ENCODE measurements at places on chromosomes 7 and 10.

DNA sequence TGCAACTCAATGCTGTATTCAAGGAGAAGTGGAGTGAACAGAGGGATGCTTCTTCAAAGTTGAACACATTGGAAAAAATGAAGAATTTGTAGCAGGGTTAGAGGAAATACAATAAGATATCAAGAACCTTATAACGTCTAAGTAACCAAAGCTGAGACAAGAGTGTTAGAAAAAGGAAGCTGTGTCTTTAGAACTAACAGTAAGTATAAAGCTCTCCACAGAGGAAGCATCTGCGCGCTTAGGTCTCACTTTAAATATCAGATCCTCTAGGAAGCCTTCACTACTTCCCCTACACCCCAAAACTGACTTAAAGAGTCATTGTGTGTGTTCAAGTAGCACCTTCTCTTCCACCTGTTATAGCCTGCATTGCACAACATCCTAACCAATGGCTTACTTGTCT lies 43.0 kb downstream of the CH25H start:
- no peak for DNase-seq

- DNase-seq: no peak
Measured at GRCh38 chr10:132273966-132274365, 33.8 kb downstream of the STK32C start.

GRCh38 chr7:100486753-100487446 lies 3.2 kb downstream of the NYAP1 start:
- DNase-seq: no peak

- DNase-seq: no peak
Measured at GRCh38 chr7:106108991-106109390, 3.1 kb downstream of the SYPL1 start.

DNA sequence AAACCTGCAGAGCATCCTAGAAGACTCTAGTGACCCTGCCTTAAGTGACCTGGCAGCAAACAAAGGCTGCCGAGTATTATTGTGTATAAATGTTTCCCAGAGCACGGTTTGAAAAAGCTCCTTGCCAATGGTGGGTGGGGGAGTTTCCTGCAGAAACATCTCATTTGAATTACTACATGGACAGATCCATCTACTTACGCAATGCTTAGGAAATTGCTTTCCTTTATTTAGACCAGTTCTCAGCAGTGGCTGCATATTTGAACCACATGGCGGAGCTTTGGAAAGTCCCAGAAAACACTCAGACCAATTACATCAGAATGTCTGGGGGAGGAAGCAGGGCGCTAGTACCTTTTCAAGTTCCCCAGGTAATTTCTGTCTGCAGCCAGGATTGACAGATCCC lies 560.9 kb downstream of the SDK1 start:
- DNase-seq: no peak

DNA sequence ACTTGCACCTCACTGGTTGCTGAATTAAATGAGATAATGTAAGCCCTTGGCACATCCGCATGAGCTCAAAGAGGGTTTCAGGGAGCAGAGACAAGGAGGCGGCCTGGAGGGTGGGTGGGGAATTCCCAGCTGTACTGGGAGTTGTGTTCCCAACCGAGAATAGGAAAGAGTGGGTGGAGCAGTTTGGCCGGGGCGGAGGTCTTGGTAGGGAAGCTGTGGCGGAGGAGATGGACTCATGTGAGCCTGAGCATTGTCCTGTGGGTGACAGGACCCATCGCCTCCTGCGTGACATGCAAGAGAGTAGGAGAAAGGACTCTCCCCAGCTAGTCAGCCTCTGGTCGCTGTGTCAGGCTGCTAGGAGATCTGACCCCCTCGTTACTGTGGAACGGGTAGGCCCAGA lies 41.0 kb upstream of the SAMD8 start:
- DNase-seq: no peak

DNA sequence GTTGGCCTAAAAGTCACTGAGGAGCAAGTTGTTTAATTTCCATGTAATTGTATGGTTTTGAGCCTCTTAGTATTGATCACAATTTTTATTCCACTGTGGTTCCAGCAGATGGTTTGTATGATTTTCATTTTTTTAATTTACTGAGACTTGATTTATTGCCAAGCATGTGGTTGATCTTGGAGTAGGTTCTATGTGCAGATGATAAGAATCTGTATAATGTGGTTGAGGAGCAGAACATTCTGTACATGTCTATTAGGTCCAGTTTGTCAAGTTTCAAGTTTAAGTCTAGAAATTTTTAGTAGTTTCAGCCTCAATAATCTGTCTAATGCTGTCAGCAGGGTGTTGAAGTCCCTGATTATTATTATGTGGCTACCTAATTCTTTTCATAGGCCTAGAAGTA lies 22.7 kb upstream of the ZWINT start:
- no peak for DNase-seq

DNA sequence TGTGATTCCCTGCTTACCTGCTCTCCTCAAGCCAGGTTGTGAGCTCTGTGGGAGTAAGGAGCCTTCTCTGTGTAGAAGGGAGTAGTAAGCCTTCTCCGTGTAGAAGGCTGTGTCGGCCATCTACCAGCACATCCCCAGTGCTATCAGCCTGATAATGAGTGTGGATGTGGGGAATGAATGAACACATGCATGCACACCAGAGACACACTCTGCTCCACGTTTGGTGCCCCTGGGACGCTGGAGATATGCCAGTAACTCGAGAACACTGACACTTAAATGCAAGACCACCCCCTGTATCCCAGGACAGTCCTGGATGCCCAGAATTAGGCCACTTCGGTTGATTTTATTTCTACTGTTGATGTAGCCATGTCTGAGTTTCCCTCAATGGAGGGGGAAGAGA lies 21.1 kb upstream of the GPR26 start:
- DNase-seq: no peak

DNA sequence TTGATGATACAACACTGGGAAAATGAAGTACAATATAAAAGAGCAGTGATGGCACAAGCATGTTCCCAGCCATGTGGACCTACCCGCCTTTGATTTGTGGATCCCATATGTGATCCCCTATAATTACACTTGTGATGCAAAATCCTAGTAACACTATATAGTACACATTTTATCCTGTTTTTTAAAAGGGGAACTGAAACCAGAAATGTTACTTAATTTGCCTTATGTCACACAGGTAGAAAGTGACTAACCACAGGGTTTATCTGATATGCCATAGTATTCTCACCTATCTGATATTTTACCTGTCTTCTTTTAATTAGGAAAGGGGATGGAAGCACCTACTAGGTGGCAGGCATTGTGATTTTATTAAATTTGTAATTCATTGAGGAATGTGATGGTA lies 35.0 kb downstream of the ARMC3 start:
- DNase-seq: no peak

GRCh38 chr10:121221072-121221471 lies 369.9 kb downstream of the WDR11 start:
- DNase-seq: no peak

DNA sequence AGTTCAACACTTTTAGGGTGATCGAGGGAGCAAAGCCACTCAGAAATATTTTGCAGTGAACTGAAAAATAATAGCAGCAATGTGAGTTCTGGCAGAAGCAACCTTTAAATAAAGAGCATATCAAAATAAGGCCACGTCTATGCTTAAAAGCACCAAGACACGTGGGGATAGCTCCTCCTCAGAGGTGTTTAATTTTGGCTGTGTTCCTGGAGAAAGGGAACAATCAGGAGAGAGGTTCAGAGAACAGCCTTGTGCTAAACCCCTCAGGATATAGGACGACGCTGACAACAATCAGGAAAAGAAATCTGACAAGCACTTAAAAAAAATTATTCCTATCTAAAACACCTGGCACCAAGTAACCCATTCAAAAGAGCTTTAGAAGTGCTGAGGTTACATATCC lies 471.9 kb upstream of the CELF2 start:
- DNase-seq: no peak

DNA sequence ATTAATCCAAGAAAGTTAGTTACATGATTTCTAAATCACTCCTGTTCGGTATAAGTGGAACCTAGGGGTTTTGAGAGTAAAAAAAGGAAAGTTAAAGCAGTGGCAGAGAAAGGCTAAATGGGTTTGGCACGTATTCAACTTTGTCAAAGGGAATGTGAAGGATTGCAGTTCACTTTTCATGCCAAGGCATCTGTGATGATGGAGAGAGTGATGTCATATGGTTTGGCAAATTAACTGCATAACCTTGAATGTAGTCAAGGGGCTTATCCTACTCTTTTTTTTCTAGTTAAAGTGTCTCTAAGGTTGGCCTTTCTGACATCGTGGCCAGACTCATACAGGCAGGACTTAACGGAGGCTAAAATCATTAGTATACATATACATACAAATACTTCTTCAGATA lies 277.8 kb downstream of the EXOC4 start:
- no peak for DNase-seq

GRCh38 chr10:84352251-84352842 lies 24.0 kb downstream of the CCSER2 start:
- DNase-seq: peak; percentile 68

- no peak for DNase-seq
Measured at GRCh38 chr10:72729528-72729927, 37.6 kb downstream of the MCU start.

DNA sequence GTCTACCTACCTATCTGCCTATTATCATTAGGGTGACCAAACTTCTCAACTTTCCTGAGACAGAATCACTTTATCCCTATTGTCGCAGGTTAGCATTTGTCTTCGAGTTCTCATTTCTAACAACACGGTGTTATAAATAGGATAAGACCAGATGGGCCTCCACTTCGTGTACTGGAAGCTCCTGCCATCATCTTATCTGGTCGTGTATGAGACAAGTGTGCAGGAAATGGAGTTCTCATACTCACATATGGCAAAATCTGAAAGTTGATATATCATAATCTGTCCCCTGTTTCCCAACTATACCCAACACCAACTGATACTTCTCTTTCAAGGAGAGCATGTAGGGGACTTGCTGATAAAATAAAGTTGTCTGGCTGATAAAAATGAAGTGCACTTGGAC lies 287.4 kb upstream of the FOXK1 start:
- DNase-seq: no peak

- DNase-seq: no peak
Measured at GRCh38 chr10:132844069-132844809, 58.3 kb upstream of the NKX6-2 start.

GRCh38 chr7:68309271-68309670 lies 1289.0 kb upstream of the AUTS2 start:
- no peak for DNase-seq

- DNase-seq: no peak
Measured at GRCh38 chr10:71392791-71393781, 3.6 kb upstream of the CDH23 start.

- DNase-seq: no peak
Measured at GRCh38 chr7:23018750-23019149, 4.8 kb upstream of the HYCC1 start.

DNA sequence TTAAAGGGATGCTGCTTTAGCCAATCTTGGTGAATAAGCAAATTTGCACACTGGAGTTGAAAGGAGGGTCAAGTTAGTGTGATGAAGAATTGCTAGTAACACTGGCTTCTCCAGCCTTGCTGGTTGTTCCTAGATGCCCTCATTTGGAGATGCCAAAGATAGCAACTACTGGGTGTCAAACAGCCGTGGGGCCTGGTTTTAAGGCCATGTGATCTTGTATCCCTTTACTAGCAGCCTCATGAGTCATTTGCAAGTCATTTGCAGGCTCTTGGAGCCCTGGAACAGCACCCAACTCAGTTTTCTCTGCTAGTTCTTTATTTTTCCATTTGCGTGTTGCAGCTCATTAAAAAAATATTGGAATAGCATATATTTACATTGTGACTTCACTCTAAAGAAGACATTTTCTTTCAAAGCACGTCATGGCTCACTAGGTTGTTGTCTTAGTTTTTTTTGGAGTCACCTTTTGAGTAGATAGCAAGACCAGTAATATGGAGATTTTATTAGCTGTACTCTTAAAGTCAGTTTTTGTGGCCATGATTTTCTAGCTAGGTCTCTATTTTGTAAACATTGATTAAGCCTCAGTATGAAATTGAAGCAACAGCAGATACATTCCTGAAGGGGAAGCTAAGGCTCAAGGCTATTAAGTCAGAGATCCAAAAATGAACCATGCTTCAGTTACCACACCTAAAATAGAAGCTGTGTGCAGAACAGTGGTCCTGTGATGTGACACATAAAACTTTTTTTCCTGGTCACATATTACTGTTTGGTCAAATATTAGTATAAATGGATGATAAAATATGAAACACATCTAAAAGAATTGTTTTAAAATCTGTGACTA lies 1.3 kb downstream of the LSMEM1 start:
- DNase-seq: no peak

GRCh38 chr7:75924889-75925288 lies 9.9 kb downstream of the POR start:
- DNase-seq: no peak

DNA sequence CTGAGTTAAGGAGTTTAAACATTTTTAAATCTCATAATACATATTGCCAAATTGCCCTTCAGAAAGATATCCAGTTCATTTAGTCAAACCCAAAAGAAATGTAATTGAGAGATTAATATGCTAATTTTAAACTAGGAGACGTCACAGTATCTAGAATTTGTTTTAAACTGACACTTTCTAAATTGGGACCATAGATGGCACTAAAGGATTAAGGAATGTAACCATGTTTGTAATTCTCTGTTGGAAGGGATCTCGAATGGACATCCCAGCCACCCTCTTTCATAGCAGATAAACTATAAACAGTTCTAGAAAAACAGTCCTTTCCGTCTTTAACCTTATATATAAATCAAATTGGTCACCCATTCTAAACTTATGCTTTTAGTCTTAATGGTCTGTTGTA lies 30.0 kb upstream of the SAMD9L start:
- no peak for DNase-seq

GRCh38 chr10:18689498-18689897 lies 30.3 kb downstream of the ARL5B start:
- no peak for DNase-seq

- no peak for DNase-seq
Measured at GRCh38 chr7:124810605-124811004, 45.0 kb upstream of the GPR37 start.

DNA sequence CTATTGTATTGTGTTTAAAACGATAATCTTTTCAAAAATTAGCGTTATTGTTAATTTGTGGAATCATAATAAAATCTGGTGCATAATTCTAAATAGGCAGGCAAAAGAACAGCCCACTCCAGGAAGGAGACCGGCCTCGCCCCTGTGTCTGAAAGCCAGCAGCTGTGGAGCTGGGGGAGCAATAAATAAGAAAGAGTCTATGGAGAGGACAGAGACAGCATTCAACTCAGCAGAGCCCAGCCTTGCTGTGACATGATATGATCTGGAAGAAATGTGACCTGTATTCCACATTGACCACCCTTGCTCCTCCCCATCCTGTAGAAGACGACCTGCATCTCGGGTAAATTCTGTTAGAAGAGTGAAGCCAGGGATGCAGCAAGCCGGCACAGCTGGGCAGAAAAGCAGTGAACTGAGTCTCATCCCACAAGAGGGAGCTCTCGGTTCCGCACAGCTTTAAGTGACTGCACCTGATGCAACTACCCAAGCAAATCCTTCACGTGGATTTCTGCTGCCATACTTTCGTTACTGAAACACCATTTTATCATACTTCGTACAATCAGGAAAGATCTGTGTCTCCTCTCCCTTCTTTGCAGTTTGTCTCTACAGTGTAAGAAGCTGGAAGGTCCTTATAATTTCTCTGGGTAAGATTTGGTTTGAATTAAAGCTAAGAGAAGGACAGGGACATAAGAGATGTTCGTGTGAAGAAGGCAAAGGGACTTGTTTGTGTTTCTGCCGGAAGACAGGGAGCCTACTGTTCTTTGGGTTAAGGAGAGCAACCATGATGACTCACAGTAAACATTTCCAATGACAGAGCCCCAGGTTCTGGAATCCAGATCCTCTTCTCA lies 427.1 kb downstream of the GPAM start:
- DNase-seq: no peak

GRCh38 chr7:69708857-69709256 lies 110.6 kb downstream of the AUTS2 start:
- no peak for DNase-seq

GRCh38 chr7:117572856-117573620 lies 93.2 kb downstream of the CFTR start:
- DNase-seq: no peak

Data from activated T-cell treated with anti-CD3 and anti-CD28 coated beads for 4 hours (primary cell).